ENCODE measurements at places on chromosomes 6 and 20. TPM values are rescaled to one million over a fixed set of nuclear protein-coding genes. Genes with fewer than 3 reads are reported as not detected.

The GCLC gene
- total RNA-seq, result 24.1 TPM

The TINAG gene
- total RNA-seq, result not detected

The POU5F1 gene
- 0.33 TPM for total RNA-seq

The SPDEF gene
- not detected for total RNA-seq

The SPATS1 gene
- total RNA-seq, result not detected

The LY6G6C gene
- not detected for total RNA-seq

The CFAP206 gene
- 0.50 TPM for total RNA-seq

The SCAF8 gene
- total RNA-seq, result 37.2 TPM

The HSPA1L gene
- 1.5 TPM for total RNA-seq

The SERINC3 gene
- total RNA-seq, result 144 TPM

The SMIM28 gene
- total RNA-seq, result not detected

The TSBP1 gene
- not detected for total RNA-seq

The NDUFAF5 gene
- total RNA-seq, result 10.9 TPM

The TMEM74B gene
- not detected for total RNA-seq

The ANGPT4 gene
- total RNA-seq, result not detected

The MAP7 gene
- total RNA-seq, result 2.0 TPM

The IPCEF1 gene
- under 0.01 TPM for total RNA-seq

The SLC17A1 gene
- total RNA-seq, result not detected

Data from smooth muscle cell of trachea (primary cell).